Caudate nucleus (tissue), 63 donors: ENCODE measurements at places on chromosomes 2 and 18.

GRCh38 chr2:120323807-120324399, 22.0 kb upstream of the INHBB start:
- no peak for DNase-seq

- no peak for DNase-seq
These were observed 108.1 kb downstream of the MYT1L start for GRCh38 chr2:2222931-2223330.

DNA sequence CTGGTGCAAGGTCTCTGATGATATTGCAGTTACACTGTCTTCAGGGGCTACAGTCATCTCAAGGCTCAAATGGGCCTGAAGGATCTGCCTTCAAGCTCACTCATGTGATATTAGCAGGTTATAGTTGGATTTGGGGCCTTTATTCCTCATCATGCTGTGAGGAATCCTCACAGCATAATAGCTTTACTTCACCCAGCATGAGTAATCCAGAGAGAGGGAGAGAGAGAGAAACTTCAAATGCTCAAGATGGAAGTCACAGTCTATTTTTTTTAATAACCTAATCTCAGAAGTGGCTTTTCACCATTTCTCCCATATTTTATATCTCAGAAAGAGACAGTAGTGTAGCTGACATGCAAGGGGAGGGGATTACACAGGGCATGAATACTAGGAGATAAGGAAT, 658.7 kb downstream of the EPHA4 start:
- DNase-seq, result no peak

DNA sequence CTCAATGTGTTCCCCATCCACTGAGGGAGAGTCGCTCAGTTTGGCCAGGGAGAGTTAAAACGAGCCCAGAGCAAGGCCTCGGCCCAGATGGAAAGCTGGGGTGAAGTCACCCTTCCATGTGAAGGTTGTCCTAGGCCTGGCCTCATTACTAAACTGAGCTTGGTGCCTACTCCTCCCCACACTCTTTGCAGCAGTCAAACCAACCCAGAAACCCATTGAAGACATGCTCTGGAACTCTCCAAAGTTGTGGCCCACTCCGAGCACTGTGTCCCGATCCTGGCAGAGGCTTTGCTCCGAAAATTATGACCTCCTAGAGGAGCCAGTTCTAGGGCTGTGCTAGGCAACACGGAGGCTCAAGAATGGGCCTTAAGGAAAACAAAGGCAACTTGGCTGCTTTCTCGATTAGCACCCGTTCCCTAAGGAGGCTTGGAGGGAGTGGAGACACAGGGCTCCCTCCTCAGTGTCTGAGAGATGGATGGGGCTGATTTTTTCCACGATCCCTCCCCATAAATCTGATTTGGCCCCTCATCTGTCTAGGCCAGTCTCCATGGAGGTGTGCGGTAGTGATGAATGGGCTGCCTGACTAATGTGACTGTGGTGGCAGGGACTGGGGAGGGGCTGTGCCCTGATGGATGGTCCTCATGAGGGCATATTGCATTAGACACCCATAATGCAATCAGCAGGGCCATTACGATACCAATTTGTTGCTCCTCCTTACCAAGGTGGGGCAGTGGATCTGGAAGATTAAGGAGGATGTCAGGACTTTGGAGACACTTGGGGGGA, 11.7 kb upstream of the CYP26B1 start:
- DNase-seq, result no peak

- no peak for DNase-seq
These were observed 283.1 kb upstream of the CYRIA start for GRCh38 chr2:16948710-16949109.

DNA sequence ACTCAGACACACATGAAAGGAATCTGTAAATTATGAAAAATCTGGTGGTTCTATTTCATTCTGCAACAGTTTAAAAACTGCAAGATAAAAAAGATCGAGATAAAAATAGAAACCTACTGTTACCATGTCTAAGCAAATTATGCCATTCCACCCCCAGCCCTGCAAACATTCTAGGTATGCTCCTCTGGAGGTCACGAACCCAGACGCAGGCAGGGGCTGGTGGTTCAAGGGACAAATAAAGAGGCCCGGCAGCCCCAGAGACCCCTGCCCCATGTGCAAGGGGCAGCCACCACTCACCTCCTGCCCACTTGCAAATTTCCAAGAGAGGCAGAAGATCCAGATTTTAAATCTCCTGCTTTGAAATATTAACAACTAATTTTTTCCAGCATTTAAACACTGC, 210.5 kb downstream of the ANAPC1 start:
- no peak for DNase-seq

- no peak for DNase-seq
These were observed 159.3 kb downstream of the HDAC4 start for GRCh38 chr2:239241431-239241960.

GRCh38 chr18:78505851-78506461, 473.7 kb upstream of the SALL3 start:
- no peak for DNase-seq
